ENCODE measurements at places on chromosomes 2 and 18. TPM values are rescaled to one million over a fixed set of nuclear protein-coding genes. Genes with fewer than 3 reads are reported as not detected.

Gene ONECUT2
- total RNA-seq, result not detected

DNA sequence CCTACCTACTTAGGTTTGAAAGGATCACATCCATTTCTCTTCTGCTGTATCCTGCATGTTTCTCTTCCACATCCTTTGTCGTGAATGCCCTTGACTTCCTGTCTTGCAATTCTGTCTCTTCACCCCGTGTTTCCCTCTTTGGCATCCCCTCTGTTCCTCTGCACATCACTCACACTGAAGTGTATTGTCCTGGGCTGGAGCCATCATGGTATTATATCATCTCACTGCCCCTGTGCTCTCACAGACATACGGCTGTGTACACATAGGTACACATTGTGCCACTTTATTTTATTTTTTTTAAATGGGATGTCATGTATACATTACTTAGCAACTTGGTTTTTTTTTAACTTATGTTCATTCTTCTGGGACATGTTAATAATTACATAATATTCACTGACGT, 291.6 kb downstream of the ALPK2 start:
- DNase-seq, result no peak

DNA sequence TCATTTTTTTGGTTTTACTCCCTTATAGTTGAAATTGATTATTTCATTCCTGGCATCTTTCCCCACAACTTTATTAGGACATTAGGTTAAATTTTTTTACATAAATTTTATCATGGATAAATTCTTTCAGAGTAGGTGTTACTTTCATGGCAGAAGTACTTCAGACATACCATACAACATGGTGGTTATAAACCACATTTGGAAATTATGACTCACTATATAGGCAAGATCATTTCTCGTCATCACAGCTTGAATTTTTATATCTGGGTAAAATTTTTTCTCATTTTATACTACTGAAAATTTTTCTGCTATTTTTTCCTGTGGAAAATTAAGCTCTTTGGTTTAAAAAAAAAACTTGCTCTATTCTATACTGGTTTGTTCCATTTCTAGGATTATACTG, 111.9 kb upstream of the COL5A2 start:
- DNase-seq, result no peak

DNA sequence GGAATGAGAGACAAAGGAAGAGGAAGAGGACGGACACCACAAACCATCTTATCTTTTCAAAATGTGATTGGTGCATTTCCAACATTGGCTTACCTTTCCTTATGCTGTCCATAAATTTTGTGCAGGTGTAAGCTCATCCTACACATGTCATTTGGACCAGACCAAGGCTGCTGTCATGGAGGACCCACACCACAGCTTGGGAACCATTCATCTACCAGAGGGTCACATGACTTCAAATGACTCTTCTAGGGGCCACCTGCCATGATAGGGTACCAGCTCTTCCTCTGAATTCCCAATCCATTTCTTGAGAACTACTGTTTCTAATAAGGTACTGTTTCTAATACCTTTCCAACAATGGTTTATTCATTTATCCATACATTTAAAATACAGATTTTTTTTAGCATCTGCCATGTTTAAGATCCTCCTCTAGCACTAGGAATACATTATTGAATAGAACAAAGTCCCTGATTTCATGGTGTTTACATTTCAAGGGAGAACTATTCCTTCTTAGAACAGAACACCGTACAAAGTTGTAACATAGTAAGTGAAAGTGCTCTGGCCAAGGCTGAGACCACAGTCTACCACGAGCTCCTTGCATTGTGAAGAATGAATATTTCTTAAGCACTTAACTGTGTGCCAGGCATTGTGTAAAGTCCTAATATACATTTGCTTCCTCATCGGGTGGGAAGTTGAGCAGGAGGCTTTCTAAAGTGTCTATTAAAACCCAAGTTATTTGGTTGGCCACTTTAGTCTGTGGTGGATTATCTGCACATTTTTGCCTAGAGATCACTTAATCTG, 246.1 kb upstream of the FN1 start:
- DNase-seq, result no peak

- no peak for DNase-seq
Observed at GRCh38 chr2:144003460-144004075, 516.4 kb downstream of the ZEB2 start.

DNA sequence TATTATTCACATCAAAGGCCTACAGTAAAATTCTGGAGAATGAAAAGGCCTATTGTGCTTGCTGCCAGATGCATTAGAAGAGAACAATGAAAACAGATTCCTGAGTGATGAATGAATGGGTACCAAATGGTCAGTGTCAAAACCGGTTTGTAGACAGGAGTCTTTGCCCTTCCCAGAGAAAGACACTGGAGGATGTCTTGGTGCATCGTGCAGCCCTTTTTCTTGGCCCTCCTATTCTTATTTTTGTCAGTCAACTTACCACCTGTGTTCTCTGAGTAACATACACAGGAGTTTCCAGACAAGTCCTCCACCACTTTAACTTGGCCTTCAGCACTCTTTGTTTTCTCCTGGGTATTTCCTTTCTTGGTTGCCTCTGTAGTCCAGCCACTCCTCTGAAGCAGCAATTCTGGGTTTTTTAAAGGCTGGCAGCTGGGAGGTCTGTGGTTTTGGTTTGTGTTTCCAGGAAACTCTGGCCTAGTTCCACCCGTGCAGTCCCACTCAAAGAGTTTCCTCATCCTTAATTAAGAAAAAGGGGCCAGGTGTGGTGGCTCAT, 29.4 kb downstream of the PSTPIP2 start:
- DNase-seq, result peak; percentile 54

DNA sequence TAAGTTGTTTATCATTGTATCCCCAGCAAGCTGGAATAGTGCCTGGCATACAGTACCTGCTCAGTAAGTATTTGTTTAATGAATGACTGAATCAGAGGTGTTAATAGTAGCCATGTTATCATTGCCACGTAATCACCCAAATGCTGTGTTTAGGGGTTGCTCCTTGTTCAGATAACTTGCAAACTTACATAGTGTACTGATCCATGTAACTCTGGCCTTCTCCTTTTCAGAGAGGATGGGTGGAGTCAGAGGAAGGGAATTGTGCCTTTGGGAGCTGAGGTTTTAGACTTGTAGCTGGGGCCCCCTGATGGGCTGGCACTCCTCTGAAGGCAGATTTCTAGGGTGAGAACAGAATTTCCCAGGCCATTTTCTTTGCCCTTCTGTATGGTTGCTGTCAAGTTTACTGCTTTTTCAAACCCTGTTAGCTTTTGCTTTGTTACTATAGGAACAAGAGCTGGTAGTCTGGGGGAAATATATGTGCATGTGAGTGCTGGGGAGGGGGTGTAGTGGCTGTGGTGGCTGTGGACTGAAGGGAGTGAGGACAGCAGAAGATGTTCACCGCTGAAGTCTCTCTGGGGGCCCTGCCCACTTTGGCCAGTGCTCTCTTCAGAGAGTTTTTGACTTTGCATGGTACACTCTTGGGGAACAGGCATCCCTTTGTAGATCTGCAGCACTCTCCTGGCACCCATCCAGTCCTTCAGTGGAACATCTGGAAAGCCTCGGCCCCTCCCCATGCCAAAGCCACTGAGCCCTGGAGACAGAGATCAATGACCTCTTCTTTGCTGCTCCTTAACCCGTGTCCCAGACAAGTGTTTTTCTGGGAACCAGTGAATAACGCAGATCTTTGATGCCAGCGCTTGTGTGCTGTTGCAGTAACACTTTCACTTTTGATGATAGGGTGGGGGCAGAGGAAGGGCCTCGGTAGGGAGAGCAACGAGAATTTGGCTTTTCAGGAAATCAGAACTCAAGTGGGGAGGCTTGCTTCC, 209.0 kb downstream of the PRKCE start:
- DNase-seq, result peak; percentile 28

GRCh38 chr2:97739020-97739892, 25.9 kb downstream of the ZAP70 start:
- DNase-seq, result no peak

DNA sequence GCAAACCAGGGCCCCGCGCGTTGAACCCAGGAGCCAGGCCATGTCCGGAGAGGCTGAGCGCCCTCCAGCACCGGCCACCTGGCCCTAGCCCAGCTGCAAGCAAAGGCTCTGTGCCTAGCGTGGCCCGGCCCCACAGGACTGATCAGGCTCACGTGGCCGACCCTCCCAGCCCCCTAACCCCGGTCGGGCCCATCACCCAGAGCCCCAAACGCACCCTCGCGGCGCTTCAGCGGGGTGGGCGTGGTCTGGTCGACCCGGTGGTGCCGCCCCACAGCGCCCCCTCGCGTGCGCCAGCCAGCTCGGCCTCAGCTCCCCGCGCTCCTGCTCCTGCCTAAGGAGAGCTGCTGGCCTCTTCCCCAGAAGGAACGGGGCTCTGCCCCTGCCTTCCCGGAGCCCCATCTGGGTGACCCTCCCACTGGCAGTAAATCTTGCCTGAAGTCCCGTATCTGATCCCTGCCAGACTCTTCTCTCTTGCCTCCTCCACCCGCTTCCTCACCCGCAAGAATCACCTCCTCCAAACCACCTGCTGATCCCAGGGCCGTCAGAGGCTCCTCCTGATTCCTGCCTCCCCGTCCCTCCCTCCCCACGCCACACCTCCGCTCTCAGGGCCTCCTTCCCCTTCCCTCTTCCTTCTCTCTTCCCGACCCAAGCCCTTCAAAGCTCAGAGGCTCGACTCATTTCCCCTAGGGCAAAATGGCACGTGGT, 12.3 kb upstream of the TEX51 start:
- DNase-seq, result peak; percentile 57

- DNase-seq, result no peak
Observed at GRCh38 chr2:120616261-120616660, 119.4 kb upstream of the GLI2 start.

Gene C2orf80
- not detected for total RNA-seq

Gene POTEJ
- not detected for total RNA-seq

- DNase-seq, result no peak
Observed at GRCh38 chr2:29239209-29239960, 124.2 kb downstream of the CLIP4 start.

- no peak for DNase-seq
Observed at GRCh38 chr2:241577413-241578122, 19.0 kb downstream of the BOK start.

- no peak for DNase-seq
Observed at GRCh38 chr2:67876176-67876575, 186.6 kb downstream of the C1D start.

GRCh38 chr18:6412933-6413472, 1.7 kb downstream of the L3MBTL4 start:
- DNase-seq, result no peak

DNA sequence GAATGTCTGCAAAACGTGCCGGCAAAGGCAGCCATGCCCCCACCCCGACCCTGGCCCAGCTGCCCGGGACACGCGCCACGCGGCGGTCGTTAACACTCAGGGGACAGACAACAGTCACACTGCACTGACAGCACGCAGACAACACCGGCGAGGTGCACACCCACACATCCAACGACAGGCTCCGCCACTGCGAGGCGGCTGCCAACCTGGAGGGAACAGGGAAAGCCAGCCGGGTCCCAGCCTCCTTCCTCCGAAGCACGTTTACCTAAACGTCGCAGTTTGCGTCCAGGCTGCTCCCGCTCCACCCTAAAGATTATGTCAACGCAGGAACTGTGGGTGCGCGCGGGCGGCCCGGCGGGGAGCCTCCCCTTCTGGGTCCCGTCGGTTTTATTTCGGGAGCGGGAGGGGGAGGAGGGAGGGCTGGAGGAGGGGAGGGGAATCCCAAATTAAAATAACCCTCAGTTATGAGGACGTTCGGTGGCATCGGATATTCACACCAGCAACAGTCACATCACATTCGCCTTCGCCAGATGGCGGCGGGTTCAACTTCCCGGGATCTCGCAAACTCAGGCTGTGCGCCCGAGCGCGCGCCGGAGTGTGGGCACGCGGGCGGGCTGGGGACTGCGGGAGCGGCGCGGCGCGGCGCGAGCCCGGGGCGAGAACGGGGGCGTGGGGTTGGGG, 644 bp downstream of the PTGR3 start:
- DNase-seq, result peak; percentile 54

DNA sequence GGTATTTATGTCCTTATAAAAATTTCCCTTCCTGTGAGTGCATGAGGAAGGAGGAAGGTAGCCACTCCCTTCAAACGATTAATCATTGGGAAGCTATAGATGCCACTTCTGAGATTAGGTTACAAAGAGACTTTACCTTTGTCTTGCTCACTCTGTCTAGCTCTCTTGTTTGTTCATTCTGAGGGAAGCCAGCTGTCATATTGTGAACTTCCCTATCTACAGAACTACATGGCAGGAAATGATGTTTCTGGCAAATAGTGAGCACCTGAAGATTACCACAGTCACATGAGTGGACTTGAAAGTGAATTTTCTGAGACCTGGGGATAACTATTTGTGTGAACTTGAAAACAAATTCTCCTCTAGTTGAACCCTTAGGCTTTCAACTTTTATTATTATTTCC, 776.8 kb downstream of the CCDC85A start:
- no peak for DNase-seq

DNA sequence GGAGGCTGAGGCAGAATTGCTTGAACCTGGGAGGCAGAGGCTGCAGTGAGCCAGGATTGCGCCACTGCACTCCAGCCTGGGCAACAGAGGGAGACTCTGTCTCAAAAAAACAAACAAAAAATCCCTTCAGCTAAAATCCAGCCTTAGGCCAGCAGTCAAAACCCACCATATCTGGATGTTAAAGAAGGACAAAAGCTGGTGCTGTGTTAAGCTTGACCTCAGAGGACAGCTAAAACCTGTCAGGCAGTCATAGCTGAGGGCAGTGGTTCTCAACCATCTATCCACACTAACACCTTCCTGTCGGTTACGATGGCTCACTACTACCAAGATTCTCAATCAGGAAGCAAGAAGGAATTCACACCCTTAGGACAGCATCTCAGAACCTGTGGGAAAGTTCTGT, 9.6 kb downstream of the PTRHD1 start:
- DNase-seq, result no peak

DNA sequence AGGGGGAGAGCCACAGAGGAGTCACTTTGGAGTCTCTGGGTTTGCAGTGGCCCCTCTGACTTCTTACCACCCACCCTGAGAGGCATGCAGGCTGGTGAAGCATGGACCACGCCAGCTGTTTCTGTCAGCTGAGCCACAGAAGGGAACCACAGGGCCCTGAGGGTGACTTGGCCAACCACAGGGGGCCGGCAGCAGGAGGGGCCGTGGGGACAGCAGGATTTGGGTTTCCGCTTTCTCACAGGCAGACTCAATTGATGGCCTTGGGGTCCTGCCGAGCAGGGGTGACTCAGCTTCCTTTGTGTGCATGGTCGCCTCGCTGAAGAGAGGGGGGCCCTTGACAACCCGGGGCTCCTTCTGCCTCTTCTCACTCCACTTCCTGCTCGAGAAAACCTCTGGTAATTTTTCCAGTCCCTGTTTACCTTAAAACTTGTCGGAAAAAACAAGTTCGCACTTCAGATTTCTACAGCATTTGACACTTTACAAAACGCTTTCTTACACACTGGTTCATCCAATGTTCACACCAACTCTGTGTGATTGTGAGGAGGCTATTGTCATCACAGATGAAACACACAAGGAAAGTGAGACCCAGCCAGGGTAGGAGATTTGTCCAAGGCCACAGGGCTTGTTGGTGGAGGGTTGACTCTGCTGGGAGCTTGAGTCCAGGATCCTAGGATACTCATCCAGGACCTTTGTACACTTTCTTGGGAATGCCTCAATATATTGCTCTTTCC, 311.2 kb downstream of the LPIN1 start:
- no peak for DNase-seq

Gene GNAL
- total RNA-seq, result 0.33 TPM
